Endothelial cell of umbilical vein (primary cell): ENCODE measurements at places on chromosomes 3 and 15. TPM values are rescaled to one million over a fixed set of nuclear protein-coding genes. Genes with fewer than 3 reads are reported as not detected.

DNA sequence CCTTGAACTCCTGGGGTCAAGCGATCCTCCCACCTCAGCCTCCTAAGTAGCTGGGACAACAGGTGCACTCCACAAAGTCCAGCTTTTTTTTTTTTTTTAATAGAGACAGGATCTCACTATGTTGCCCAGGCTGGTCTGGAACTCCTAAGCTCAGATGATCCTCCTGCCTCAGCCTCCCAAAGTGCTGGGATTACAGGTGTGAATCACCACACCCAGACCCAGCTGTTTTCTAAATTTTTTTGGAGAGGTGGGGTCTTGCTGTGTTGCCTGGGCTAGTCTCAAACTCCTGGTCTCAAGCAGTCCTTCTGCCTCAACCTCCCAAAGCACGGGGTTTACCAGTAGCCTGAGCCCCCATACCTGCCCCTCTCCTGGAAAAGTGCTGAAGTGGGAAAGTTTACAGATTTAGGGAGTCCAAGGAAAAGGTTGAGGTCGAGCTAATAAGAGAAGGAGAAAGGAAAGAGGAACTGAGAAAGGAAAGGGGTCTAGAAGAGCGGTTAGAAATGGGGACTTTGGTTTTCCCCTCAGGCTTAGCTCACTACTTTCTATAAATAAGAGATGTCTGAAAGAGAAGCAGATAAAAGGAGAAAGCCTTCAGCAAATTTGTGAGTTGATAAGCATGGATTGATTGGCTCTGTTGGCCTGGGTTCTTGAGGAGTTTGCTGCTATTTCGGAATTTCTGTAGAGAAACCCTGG is 23.6 kb downstream of the UBE2E1 start:
- no peaks in the 10 kb centered on the region for H3K36me3 ChIP-seq
- H3K4me3 ChIP-seq = no peak overlapping the region
- H3K27me3 ChIP-seq = no peaks in the 10 kb centered on the region
- H3K4me1 ChIP-seq = peaks cover 3% of the 10 kb centered on the region
- no peak for DNase-seq
- no peak overlapping the region for H3K27ac ChIP-seq

DNA sequence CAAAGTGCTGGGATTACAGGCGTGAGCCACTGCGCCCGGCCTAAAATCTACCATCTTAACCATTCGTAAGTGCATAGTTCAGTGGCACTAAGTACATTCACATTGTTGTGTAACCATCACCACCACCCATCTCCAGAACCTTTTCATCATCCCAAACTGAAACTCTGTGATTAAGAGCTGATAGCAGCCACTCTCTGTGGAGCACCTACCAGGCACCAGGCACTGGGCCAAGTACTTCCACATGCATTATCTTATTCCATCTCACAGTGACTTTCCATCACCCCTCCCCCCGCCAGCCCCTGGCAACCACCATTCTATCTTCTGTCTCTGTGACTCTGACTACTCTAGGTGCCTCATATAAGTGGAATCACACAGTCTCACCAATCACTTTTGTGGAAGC is 2.3 kb upstream of the INSYN1 start:
- no peaks in the 10 kb centered on the region for H3K4me1 ChIP-seq
- no peak overlapping the region for H3K4me3 ChIP-seq
- H3K36me3 ChIP-seq = no peaks in the 10 kb centered on the region
- peaks cover 26% of the 10 kb centered on the region for H3K27me3 ChIP-seq
- H3K27ac ChIP-seq = no peak overlapping the region
- no peak for DNase-seq

GRCh38 chr3:14810070-14810791 is 8.5 kb upstream of the FGD5 start:
- peak; percentile 81 for DNase-seq
- peaks cover 50% of the 10 kb centered on the region for H3K4me1 ChIP-seq
- no peaks in the 10 kb centered on the region for H3K27me3 ChIP-seq
- H3K4me3 ChIP-seq = peak overlapping the region; percentile 77

- H3K27ac ChIP-seq = peak overlapping the region; percentile 67
- peaks cover 54% of the 10 kb centered on the region for H3K4me1 ChIP-seq
- H3K36me3 ChIP-seq = no peaks in the 10 kb centered on the region
These were observed 397 bp downstream of the PLXND1 start for GRCh38 chr3:129605922-129606635.

GRCh38 chr3:127056281-127056680 is 73.4 kb downstream of the PLXNA1 start:
- no peaks in the 10 kb centered on the region for H3K27me3 ChIP-seq
- DNase-seq = no peak
- H3K27ac ChIP-seq = no peak overlapping the region
- H3K4me3 ChIP-seq = no peak overlapping the region

The ABHD17C gene
- total RNA-seq = 8.2 and 10.9 TPM in 2 replicates

The GALNT15 gene
- 1.7 and 5.4 TPM in 2 replicates for total RNA-seq

The DMXL2 gene
- 9.7 and 10.8 TPM in 2 replicates for total RNA-seq

DNA sequence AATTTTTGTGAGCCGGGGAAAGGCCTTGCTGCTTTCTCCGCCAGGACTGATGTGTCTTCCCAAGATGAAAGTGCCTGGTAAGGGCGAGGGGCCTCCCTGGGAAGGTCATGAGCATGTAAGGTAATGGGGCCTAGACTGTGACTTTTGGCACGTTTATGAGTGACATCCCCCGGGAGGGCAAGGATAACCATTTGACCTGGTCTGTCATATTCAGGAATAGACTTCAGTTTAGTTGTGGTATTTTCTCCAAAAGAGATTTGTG is 631 bp upstream of the CNBP start:
- H3K36me3 ChIP-seq = no peaks in the 10 kb centered on the region
- H3K4me1 ChIP-seq = peaks cover 31% of the 10 kb centered on the region
- no peaks in the 10 kb centered on the region for H3K27me3 ChIP-seq
- H3K4me3 ChIP-seq = peak overlapping the region; percentile 90
- no peak for DNase-seq

GRCh38 chr3:169453256-169454059 is 210.1 kb downstream of the MECOM start:
- no peak for DNase-seq
- H3K4me3 ChIP-seq = no peak overlapping the region
- peaks cover 24% of the 10 kb centered on the region for H3K4me1 ChIP-seq
- peak overlapping the region; percentile 59 for H3K27ac ChIP-seq
- H3K27me3 ChIP-seq = no peaks in the 10 kb centered on the region

GRCh38 chr3:40505599-40506462 is at the start of gene ZNF620:
Gene ZNF620, plus strand, starts transcription at chr3:40506039. Its CDS starts 314 bp downstream, at chr3:40506353.
- no peaks in the 10 kb centered on the region for H3K36me3 ChIP-seq
- H3K27me3 ChIP-seq = no peaks in the 10 kb centered on the region
- peak within 1 kb of the TSS; percentile 66 for H3K4me3 ChIP-seq
- H3K27ac ChIP-seq = peak within 1 kb of the TSS; percentile 96

The EFL1 gene
- 21.9 and 22.0 TPM in 2 replicates for total RNA-seq

GRCh38 chr3:127701280-127701911 is 28.6 kb downstream of the ABTB1 start:
- H3K4me3 ChIP-seq = no peak overlapping the region
- no peaks in the 10 kb centered on the region for H3K27me3 ChIP-seq
- no peak overlapping the region for H3K27ac ChIP-seq
- H3K36me3 ChIP-seq = no peaks in the 10 kb centered on the region
- DNase-seq = peak; percentile 39
- peaks cover 18% of the 10 kb centered on the region for H3K4me1 ChIP-seq

The ZBED2 gene
- total RNA-seq = not detected in 2 replicates

The SKOR1 gene
- 0.09 and 0.15 TPM in 2 replicates for total RNA-seq

The XXYLT1 gene
- total RNA-seq = 58.6 and 78.1 TPM in 2 replicates

The CCDC39 gene
- not detected in 2 replicates for total RNA-seq

GRCh38 chr3:60573494-60573893 is 677.8 kb downstream of the FHIT start:
- H3K27ac ChIP-seq = no peak overlapping the region
- H3K4me1 ChIP-seq = no peaks in the 10 kb centered on the region
- no peaks in the 10 kb centered on the region for H3K27me3 ChIP-seq
- no peaks in the 10 kb centered on the region for H3K36me3 ChIP-seq
- no peak overlapping the region for H3K4me3 ChIP-seq
- DNase-seq = no peak

- no peaks in the 10 kb centered on the region for H3K27me3 ChIP-seq
- H3K4me1 ChIP-seq = peaks cover 3% of the 10 kb centered on the region
- no peak overlapping the region for H3K4me3 ChIP-seq
These were observed 29.5 kb upstream of the ZNF774 start for GRCh38 chr15:90322538-90322937.

The LIPC gene
- not detected in 2 replicates for total RNA-seq

GRCh38 chr3:150798122-150798618 is 35.2 kb upstream of the SIAH2 start:
- no peaks in the 10 kb centered on the region for H3K36me3 ChIP-seq
- peaks cover 2% of the 10 kb centered on the region for H3K27me3 ChIP-seq
- no peak for DNase-seq

GRCh38 chr15:78944202-78944625 is 632 bp downstream of the CTSH start:
- DNase-seq = no peak
- H3K4me3 ChIP-seq = peak overlapping the region; percentile 43
- H3K4me1 ChIP-seq = peaks cover 5% of the 10 kb centered on the region
- H3K36me3 ChIP-seq = no peaks in the 10 kb centered on the region
- H3K27ac ChIP-seq = no peak overlapping the region

DNA sequence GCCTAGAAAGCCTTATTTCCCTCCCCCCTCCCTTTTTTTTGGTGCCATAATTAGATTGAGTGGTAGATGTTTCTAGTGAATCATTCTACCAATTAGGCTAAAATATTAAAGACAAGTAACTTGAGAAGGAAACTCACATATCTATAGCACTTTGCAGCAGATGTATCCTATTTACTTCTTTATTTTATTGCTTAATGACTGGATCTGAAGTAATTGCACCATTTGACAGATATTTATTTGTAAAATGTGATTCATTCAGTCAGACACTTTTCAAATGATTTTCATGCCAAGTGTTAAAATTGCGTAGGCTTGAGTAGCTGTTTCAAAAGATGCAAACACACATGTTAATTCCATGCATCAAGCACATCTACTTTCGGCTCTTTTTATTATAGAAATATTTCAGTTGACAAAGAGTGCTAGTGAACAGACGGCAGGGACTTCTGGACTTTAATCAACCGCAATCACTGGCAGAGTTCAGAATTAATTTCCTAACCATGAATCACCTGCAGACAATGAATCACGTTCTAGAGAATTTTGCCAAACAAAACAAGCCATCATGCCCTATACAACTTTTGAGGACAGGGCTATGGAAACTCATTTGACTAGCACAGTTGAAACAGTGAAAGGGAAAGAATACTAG is 636.8 kb downstream of the MECOM start:
- peaks cover 21% of the 10 kb centered on the region for H3K4me1 ChIP-seq
- no peaks in the 10 kb centered on the region for H3K36me3 ChIP-seq
- no peaks in the 10 kb centered on the region for H3K27me3 ChIP-seq
- peak; percentile 96 for DNase-seq

DNA sequence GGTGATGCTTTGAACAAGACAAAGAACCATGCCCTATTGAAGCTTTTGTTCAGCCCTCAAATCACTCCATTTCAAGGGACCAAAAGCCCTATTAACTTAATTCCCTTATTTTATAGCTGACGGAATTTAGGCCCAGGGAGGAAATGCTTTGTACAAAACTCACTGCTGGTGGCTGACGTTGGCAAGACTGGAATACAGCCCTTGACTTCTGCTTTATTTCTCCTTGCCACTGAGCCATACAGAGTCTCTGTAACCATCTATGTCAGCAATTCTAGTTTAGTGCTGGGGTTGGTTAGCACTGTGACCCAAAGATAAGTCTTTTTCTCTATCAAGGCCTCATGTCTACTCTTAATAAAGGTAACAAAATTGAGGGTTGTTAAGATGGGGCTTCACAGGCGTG is 316.1 kb upstream of the TPRG1 start:
- no peaks in the 10 kb centered on the region for H3K36me3 ChIP-seq
- H3K27ac ChIP-seq = no peak overlapping the region

DNA sequence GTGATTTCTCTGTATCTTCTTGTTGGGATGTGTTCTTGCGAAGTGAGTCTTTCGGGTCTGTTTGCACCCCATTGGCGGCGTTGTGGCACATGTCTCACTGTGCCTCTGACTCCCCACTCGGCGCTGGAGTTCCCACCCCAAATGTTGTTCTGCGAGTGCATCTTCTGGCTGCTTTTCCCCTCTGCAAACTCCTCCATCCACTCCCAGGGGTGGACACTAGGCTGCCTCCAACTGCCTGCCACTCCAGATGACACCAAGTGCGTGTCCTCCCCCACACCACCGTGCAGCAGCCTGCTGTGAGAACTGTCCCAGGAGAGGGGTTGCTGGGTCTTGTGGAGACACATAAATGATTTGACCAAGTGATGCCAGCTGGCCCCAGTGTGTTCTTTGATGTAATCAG is 17.6 kb downstream of the EFCC1 start:
- H3K4me1 ChIP-seq = peaks cover 33% of the 10 kb centered on the region
- no peak overlapping the region for H3K27ac ChIP-seq
- H3K27me3 ChIP-seq = no peaks in the 10 kb centered on the region
- no peaks in the 10 kb centered on the region for H3K36me3 ChIP-seq
- no peak for DNase-seq

The NMNAT3 gene
- 0.12 and 0.60 TPM in 2 replicates for total RNA-seq

DNA sequence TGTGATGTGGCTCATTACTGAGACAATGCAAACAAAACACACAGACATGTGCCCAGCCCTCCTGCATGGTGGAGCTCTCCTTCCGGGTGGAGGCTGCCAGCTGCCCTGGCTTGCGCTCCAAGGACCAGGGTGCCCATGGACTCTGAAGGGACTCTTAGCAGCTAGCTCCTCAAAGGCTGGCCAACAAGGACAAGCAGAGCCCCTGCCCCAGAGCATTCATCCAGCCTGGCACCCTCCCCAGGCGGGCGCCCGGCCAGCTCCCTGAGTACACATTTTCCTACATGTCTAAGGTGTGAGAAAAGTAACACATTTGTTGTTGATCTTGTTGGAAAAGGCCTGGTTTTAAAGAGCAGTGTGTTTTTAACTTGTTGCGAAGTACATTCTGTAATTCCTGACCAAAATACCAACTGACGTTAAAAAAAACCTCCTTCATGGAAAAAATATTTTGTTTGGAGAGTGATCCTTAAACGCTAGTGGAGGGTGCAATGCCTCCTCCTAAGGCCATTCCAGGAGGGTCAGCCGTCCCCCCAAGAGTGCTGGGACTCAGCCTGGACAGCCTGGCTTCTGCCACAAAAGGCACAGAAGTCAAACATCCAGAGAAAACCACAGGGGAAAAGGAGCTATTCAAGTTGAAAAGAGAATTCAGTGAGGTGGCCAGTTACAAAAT is 86.9 kb downstream of the KLF15 start:
- H3K27me3 ChIP-seq = no peaks in the 10 kb centered on the region
- H3K27ac ChIP-seq = no peak overlapping the region
- DNase-seq = peak; percentile 81

GRCh38 chr3:124486324-124486723 is 243.9 kb upstream of the UMPS start:
- DNase-seq = no peak
- no peaks in the 10 kb centered on the region for H3K27me3 ChIP-seq
- H3K27ac ChIP-seq = no peak overlapping the region
- no peak overlapping the region for H3K4me3 ChIP-seq
- no peaks in the 10 kb centered on the region for H3K4me1 ChIP-seq

- H3K4me3 ChIP-seq = no peak overlapping the region
- no peaks in the 10 kb centered on the region for H3K27me3 ChIP-seq
- no peaks in the 10 kb centered on the region for H3K4me1 ChIP-seq
- no peaks in the 10 kb centered on the region for H3K36me3 ChIP-seq
- DNase-seq = no peak
- H3K27ac ChIP-seq = no peak overlapping the region
These were observed 247.4 kb downstream of the SHOX2 start for GRCh38 chr3:157858821-157859220.

- H3K4me1 ChIP-seq = no peaks in the 10 kb centered on the region
- no peaks in the 10 kb centered on the region for H3K36me3 ChIP-seq
- H3K4me3 ChIP-seq = no peak overlapping the region
- H3K27ac ChIP-seq = no peak overlapping the region
- no peak for DNase-seq
- no peaks in the 10 kb centered on the region for H3K27me3 ChIP-seq
These were observed 80.5 kb downstream of the CHDH start for GRCh38 chr3:53765753-53766152.

GRCh38 chr3:3712971-3713370 is 86.3 kb upstream of the LRRN1 start:
- no peaks in the 10 kb centered on the region for H3K27me3 ChIP-seq
- no peak overlapping the region for H3K4me3 ChIP-seq
- H3K27ac ChIP-seq = no peak overlapping the region
- DNase-seq = no peak
